Activated gamma-delta T cell treated with anti-CD3 and anti-CD28 coated beads, Interleukin-2, amount 50 U/mL, for 16 hours (primary cell): ENCODE measurements at places on chromosomes 4 and X.

GRCh38 chr4:153151535-153152455, 52.4 kb upstream of the TRIM2 start:
- no peak for DNase-seq

DNA sequence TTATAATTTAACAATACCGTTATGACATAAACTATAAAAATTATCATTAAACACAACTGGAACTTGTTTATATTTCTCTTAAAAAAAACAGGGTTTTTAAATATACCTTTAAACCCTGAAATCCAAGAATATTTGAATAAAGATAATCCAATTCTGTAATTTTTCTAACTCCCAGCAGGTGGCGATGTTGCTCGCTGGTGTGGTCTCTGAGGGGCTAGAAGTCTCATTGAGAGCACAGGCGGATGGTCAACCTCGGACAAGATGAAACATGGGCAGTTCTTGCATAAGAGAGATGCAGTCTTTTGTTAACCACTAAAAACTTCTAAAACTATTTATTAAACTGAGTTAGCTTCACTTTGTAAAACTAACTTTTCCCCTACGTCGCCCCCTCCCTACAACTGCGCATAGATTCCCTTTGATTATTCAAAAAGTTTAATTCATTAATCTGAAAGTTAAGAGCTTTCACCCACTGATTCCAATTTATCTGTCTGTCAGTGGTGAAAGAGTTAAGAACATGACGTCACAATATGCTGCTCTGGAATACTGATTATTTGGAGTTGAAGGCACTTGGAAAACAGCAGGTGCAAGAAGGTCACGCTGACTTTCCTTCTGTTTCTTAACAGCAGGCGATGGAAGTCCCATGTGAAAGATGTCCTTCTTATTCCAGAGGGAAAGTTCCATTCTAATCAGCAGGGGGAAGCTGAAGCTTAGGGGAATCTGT, 29.5 kb downstream of the DMP1 start:
- DNase-seq = no peak

- no peak for DNase-seq
Observed at GRCh38 chrX:9500584-9500983, 35.7 kb downstream of the TBL1X start.

DNA sequence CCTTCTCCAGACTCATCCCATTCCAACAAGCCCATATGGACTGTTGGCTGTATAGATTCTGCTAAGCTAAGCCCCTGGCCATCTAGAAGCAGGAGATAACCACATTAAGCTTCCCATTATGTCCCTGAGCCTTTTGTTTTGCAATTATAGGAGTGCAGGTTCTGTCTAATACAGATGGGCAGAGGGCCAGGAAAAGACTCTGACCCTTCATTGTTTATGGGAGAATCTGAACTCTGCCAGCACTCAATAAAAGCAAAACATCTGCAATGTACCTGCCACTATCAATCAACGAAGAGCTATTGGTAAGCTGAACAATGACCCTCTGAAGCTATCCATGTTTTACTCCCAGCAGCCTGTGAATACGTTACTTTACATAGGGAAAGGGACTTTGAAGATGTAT, 207.3 kb upstream of the CLNK start:
- DNase-seq = no peak

GRCh38 chr4:19675172-19675811, 576.4 kb upstream of the SLIT2 start:
- no peak for DNase-seq

GRCh38 chr4:111174331-111174730, 551.5 kb upstream of the PITX2 start:
- DNase-seq = no peak

- DNase-seq = no peak
Observed at GRCh38 chr4:57132743-57133137, 22.6 kb upstream of the IGFBP7 start.

GRCh38 chr4:1023075-1023640, 11.7 kb downstream of the FGFRL1 start:
- DNase-seq = no peak

DNA sequence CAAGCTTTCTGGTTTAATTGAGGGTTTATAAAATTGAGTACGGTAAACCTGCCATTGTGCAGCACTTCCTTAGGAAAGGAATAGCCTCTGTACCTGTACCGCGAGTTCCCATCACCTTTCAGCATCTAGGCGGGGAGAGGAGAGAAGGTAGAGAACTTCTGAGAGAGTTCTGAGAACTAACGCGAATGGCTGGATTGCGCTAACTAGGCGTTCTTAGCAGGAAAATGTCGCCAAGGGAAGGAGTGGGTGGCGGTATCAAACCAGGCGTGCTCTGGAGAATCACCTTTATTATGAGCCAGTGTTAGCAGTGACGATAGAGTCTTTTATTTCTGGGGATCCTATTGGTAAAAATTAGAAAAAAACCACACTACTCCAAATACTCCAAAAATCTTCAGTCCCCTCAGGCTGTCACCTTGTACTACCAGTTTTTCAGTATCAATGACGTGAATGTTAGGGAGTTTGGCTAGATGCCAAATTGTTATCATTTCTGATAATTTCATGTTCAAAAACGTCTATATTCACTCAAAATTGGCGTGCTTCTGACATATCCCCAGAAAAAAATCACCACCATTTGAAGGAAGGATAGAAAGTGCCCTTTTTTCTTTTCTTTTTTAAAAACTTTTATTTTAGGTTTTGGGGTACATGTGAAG, 1.4 kb downstream of the UGT8 start:
- DNase-seq = no peak

DNA sequence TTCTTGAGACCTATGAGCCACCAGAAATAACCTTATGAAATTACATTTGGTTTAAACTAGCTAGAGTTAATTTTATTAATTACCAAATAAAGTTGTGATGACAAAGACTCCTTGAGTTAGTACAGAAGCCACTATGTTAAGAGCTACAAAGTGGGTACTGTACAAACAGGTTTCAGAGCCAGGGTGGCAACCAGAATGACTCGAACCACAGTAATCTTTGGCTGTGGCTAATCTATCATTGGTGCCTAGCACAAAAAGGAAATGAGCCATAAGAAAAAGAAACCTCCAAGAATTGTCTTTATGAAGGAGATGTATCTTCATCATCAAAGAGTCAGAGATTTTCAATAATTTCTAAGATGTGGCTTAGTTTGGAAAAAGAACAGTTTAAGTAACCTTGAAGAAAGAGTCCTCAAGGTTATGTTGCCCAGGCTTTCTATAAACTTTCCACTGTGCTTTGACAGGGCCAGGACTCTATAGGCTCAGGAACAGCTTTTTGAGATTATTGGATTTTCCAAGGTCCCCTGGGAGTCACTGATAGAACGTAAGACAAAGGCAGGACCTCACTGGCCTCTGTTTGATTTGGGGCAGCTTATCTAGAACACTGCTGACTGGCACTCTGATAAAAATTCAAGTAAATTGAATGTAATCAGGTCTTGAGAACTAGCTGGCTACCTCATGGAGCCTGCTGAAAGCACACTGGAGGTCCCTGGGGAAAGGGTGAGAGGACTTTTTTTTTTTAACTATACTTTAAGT, 777.7 kb downstream of the STIM2 start:
- DNase-seq = no peak

GRCh38 chrX:9171841-9172463, 138.0 kb upstream of the FAM9B start:
- DNase-seq = no peak

DNA sequence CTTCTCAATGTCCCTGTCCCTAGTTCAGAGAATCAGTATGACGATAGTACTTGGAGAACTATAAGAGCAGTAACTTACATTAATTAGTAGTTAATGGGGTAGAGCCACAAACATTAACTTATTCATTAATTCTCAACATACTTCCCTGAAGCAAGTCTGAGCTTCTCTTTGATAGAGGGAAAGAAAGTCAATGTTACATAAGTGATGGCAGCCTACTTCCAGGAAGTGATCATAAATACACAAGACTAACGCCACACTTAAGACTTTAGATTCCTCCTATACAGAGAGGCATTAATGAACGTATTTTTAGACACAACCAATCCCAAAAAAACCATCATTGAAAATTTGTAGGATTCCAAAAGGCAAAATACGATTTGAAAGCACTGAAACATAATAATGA, 33.8 kb downstream of the TSPAN5 start:
- no peak for DNase-seq

DNA sequence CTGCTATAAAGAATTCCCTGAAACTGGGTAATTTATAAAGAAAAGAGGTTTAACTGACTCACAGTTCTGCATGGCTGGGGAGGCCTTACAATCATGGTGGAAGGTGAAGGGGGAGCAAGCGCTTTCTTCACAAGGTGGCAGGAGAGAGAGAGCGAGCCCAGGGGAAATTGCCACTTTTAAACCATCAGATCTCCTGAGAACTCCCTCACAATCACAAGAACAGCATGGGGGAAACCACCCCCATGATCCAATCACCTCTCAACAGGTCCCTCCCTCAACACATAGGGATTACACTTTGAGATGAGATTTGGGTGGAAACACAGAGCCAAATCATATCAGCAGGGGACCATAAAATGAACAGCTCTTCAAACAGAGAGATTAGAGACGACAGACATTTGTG, 198.6 kb downstream of the MAGEB5 start:
- DNase-seq = no peak

- DNase-seq = no peak
Observed at GRCh38 chr4:116180157-116180601, 905.2 kb downstream of the TRAM1L1 start.

GRCh38 chrX:110383414-110383813, 24.8 kb downstream of the RTL9 start:
- no peak for DNase-seq

GRCh38 chrX:81378560-81378959, 176.7 kb downstream of the SH3BGRL start:
- DNase-seq = no peak

DNA sequence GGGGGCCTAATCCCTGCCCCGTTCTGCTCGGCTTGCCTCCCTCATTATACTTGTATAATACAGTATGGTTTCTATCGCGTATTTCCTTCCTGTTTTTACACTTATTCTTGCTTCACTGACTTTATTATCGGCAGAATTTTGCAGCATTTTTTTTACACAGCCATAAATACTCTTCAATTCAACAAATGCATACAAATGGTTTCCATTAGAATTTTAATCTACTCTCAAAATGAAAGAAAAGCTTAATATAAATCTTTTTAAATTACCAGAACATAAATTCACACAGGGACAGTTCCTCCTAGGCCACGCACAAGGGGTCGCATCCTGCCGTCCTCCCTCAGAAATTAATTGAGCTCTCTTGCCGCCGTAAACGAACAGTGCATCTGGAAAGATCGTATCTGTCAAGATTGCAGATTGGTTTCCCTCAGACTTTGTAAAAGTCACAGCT, 42.9 kb downstream of the DCTD start:
- no peak for DNase-seq

GRCh38 chrX:850471-850916, 219.9 kb downstream of the SHOX start:
- no peak for DNase-seq

- DNase-seq = no peak
Observed at GRCh38 chr4:34043131-34043530, 2201.2 kb downstream of the ARAP2 start.

- no peak for DNase-seq
Observed at GRCh38 chr4:2937146-2937857, 25.9 kb downstream of the NOP14 start.

- no peak for DNase-seq
Observed at GRCh38 chr4:26741491-26741871, 119.2 kb upstream of the STIM2 start.

DNA sequence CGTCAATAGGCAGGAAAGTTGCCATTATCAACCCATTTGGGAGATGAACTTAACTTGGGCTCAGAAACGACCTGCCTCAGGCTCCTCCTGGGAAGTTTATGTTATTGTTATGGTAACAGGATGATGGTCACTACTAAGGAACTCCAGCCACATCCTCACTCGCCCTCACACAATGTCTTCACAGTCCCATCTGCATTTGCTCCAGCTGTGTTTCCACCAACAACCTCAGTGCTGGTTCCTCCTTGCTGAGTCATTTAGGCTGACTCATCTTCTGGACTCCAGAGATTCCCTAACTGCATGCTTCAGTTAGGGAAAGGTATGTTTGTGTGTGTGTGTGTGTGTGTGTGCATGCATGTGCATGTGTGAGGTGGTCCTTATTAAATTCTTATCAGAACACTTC, 293.4 kb upstream of the BOD1L1 start:
- DNase-seq = no peak

GRCh38 chr4:3364634-3365314, 72.0 kb downstream of the RGS12 start:
- no peak for DNase-seq

- no peak for DNase-seq
Observed at GRCh38 chr4:183814461-183814860, 90.6 kb upstream of the STOX2 start.

DNA sequence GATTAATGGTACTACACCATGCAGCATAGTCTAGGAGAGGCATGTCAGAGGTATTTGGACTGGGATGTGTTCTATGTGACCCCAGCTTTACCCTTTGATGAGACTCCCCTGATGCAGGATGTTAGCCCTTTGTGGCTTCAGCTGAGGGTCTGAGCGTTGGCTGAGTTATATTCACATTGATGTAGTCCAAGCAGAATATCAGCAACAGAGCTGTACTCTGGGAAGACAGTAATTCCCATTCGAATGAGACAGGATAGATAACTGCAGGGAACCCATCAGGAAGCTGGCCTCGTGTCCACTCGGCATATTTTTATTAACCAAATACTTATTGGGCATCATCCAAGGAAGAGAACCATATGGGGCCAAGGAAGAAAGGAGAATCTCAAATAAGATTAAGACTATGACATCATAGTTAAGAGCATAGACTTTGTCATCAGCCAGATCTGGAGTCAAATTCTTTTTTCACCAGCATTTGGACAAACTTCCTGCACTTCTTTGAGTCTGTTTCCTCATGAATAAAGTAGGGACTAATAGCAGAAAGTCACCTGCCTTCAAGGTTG, 198.1 kb downstream of the SOWAHB start:
- DNase-seq = no peak

DNA sequence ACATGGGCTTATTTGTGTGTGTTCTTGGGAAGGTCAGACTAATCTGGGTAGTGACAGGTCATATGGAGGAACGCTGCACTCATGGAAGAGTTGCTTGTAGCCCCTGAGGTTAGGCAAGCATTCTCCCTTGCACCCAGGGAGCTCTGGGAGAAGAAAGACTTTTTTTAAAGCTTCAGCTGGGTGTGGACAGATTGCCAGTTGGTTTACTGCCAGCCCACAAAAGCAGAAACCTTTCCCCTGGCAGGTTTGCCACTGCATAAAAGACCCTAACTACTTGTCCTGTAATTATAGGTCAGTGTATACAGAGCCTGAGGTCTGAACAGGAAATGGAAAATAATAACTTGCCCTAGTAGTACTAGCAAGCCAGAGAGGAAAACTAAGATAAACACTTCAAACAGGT, 7.4 kb upstream of the NFKB1 start:
- DNase-seq = no peak

- no peak for DNase-seq
Observed at GRCh38 chrX:1506916-1507315, 30.1 kb downstream of the P2RY8 start.

DNA sequence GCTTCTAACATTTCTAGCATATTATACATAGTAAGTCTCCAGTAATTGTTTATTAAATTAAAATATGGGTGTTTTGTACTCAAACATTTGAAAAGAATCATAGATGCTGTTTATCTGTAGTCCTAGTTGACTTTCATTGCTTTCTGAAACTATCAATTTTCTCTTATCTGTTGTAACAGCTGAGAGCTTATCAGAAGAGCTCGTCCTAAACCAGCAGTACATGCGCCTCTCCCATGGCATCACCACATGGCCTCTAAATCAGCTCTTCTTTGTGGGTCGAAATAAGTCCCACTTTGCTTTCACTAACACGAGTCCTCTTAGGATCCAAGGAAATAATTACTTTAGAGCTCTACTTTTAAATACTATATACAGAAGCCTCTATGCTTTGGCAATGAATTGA, 55.1 kb downstream of the PPP3CA start:
- DNase-seq = no peak

- DNase-seq = no peak
Observed at GRCh38 chrX:153214934-153215333, 35.9 kb downstream of the MAGEA1 start.
